Ovary (tissue), 10 donors: ENCODE measurements at places on chromosomes 7 and 10.

GRCh38 chr7:150736864-150737263 lies 354 bp upstream of the GIMAP5 start:
- no peaks in the 10 kb centered on the region for H3K36me3 ChIP-seq
- H3K27me3 ChIP-seq = no peaks in the 10 kb centered on the region
- no peak overlapping the region for H3K27ac ChIP-seq
- no peak for DNase-seq
- no peak overlapping the region for H3K4me3 ChIP-seq
- no peaks in the 10 kb centered on the region for H3K4me1 ChIP-seq

DNA sequence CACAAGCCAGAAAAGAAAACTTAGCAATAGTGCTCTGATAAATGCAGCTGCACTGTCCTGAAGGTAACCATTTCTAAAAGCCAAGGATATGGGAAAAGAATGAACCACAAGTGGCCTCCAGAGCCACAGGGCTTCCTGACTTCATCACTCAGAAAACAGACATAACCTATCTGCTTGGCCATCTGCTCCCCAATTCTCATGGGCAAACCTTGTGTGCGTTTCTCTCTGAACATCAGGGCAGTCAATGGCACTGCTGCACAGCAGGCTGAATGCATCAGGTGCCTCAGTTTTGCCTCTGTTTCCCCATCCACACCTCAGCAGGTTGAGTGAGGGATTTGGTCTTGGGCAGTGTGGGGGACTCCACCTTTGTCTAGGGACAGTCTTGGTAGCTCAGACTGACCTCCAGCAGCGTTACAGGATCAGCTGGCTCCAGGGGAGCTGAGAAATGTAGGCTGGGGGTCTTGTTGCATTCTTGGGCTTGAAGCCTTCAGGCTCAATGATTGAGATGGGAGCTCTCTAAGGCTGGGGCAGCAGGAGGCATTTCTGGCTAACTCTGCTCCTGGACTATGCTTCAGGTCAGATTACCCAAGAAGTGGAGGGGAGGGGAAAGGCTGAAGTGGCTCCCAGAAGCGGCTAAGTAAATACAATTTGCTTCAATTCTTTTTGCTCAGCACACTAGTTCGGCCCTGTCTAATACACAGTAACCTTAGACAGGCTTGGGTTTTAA lies 23.6 kb upstream of the PDLIM1 start:
- no peak for DNase-seq
- no peaks in the 10 kb centered on the region for H3K4me1 ChIP-seq
- H3K4me3 ChIP-seq = no peak overlapping the region
- H3K27ac ChIP-seq = no peak overlapping the region

DNA sequence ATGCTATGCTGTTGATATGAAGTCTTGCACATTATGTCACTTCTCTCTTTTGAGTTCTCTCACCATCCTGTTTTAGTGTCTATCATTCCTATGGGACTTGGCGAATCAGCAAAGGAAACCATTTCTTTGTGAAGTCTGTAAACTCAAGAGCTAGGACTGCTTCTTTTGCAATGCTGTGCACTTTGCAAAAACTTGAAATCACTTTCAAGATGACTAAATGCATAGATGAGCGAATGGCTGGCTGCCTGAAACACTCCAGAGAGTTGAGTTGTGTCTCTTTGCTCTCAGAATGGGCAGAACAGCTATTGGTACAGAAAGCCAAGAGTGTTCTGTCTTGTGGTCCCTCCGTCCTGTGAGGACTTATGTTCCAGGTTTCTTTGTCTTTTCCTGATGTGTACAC lies 18.3 kb upstream of the ELMO1 start:
- no peak overlapping the region for H3K27ac ChIP-seq
- H3K4me3 ChIP-seq = no peak overlapping the region
- H3K36me3 ChIP-seq = no peaks in the 10 kb centered on the region
- no peak for DNase-seq

DNA sequence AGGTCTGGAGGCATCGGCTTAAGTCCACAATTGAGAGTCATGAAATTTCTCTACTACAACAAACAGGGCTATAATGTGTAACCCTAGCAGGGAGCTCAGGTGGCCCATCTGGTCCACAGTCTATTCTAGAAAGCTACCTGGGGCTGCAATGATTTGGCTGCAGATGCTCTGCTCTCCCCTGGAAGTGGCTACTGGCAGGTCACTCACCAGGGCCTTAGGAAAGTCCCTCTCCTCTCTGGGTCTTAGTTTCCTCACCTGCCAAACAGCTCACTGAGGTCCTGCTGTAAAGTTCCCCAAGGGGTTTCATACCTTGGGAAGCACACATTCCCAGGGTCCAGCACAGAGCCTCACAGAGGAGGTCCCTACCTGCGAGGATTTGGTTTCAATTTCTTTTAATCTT lies 2.5 kb downstream of the IGFBP3 start:
- no peak overlapping the region for H3K27ac ChIP-seq
- DNase-seq = no peak
- H3K4me1 ChIP-seq = peaks cover 4% of the 10 kb centered on the region

GRCh38 chr10:72540193-72540807 lies 85.6 kb downstream of the MICU1 start:
- no peaks in the 10 kb centered on the region for H3K4me1 ChIP-seq
- no peak overlapping the region for H3K27ac ChIP-seq
- no peaks in the 10 kb centered on the region for H3K27me3 ChIP-seq
- no peaks in the 10 kb centered on the region for H3K36me3 ChIP-seq

DNA sequence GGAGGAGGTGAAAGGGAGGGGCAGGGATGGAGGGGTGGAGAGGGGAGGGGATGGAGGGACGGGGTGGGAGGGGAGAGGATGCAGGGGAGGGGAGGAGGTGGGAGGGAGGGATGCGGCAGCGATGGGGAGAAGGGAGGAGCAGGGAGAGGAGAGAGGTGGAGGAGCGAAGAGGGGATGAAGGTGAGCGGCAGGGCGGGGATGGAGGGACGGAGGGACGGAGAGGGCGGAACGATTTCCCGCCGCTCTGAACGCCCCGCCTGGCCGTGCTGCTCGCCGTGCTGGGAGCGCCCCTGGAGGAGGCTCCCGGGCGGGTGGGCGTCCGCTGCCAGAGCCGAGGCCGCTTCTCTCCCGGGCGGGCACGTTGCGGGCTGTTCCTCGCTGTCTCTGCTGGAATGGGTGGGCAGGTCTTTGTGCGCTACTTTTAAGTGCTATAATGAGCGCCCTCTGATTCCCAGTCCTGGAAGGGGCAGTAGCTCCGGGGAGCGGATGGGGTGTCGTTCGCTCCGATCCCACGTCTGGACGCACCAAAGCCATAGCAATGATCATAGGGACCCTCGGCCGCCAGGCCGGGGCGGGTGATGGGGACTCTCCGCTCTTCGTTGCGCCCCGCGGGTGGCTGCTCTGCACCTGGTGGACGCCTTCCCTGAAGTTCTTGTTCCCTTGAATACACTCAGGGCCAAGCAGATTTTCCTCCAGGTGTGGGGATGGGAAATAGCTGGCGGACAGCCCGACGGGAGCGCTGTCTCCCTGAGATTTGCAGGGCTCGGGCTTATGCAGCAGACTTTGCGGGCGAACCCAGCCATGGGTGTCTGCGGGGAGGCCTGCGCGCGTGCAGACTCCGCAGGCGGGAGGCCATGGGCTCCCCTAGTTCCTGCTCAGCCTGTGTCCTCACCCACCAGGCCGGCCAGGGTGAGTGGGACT lies 81.1 kb upstream of the CPXM2 start:
- no peaks in the 10 kb centered on the region for H3K4me1 ChIP-seq
- no peak overlapping the region for H3K27ac ChIP-seq
- no peaks in the 10 kb centered on the region for H3K27me3 ChIP-seq
- DNase-seq = no peak

DNA sequence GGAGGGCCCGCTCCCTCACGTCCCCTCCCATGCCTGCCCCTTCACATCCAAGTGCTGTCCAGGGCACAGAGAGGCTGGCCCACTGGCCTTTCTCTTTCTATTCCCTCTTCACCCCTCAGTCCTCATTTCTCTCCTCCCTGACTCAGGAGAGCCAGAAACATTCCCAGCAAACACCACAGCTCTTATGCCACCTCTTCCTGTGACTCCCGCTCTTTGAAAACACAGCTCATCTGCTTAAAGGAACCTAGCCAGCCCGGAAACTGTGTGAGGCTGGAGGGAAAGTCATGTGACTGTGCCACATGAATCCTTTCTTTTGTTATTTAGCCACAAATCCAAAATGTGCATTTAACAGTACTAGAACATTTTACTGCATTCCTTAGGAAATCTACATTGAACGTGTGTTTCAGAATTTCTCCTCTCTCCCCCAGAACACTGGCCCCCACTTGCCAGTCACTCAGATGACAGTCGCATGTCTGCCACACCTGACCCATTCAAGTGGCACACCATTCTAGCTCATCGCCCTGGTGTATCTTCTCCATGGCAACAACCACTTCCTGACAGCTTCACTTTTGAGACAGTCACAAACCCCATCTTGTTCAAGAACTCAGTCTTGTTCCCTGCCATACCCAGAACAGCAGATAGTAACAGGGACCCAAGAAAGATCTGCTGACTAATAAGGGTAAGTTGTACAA lies 42.8 kb downstream of the GRB10 start:
- H3K27me3 ChIP-seq = no peaks in the 10 kb centered on the region
- H3K4me1 ChIP-seq = peaks cover 5% of the 10 kb centered on the region
- no peak overlapping the region for H3K4me3 ChIP-seq
- no peak for DNase-seq
- H3K27ac ChIP-seq = no peak overlapping the region

GRCh38 chr10:3372281-3372680 lies 199.7 kb upstream of the PITRM1 start:
- H3K4me1 ChIP-seq = peaks cover 1% of the 10 kb centered on the region
- no peak overlapping the region for H3K27ac ChIP-seq
- H3K4me3 ChIP-seq = no peak overlapping the region

DNA sequence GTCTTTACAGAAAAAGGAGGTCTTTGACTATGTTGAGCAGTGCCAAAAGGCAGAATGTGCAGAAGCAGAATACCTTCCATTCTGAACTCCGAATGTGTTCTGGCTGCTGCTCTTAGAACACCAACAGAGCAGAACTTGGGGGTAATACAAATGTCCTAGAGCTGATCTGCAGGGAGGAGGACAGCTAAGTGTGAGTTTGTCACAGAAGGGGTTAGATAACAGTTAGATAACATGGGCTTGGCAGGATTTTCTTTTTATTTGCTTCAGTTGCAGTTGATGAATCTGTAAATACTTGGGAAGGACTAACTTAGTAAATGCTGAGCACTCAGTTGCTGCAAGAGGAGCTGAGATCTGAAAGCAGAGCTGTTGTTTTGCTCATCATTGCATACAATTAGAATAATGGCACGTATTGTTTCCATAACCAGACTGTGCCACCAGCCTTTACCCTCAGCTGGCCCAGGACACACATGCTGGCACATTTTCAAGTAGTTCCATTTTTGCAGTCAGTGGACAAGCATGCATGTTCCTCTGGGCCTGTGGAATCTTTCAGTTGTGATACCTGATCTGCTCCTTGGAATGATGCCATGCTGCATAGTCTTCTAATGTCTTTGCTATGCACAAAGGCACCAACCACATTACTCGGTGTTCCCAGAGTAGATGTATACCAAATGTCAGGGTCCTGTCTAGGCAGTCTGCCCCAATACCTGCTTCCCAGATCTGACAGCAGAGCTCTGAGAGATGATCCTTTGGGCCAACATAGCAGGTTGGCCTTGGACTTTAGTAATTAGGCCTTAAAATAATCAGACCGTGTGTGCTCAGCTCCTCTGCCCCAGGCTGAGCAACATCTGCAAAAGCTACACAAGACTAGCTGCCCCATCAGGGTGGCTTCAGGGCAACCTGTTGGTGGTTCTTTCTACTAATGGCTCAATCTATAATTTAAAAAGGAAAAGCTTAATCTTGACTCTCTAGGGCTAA lies 55.7 kb downstream of the GSDME start:
- no peaks in the 10 kb centered on the region for H3K27me3 ChIP-seq
- peaks cover 11% of the 10 kb centered on the region for H3K4me1 ChIP-seq
- no peak overlapping the region for H3K4me3 ChIP-seq
- DNase-seq = no peak

- no peak for DNase-seq
- no peaks in the 10 kb centered on the region for H3K27me3 ChIP-seq
- H3K27ac ChIP-seq = no peak overlapping the region
- H3K4me3 ChIP-seq = no peak overlapping the region
- H3K36me3 ChIP-seq = no peaks in the 10 kb centered on the region
Measured at GRCh38 chr7:98864731-98865453, 4.9 kb downstream of the TMEM130 start.

DNA sequence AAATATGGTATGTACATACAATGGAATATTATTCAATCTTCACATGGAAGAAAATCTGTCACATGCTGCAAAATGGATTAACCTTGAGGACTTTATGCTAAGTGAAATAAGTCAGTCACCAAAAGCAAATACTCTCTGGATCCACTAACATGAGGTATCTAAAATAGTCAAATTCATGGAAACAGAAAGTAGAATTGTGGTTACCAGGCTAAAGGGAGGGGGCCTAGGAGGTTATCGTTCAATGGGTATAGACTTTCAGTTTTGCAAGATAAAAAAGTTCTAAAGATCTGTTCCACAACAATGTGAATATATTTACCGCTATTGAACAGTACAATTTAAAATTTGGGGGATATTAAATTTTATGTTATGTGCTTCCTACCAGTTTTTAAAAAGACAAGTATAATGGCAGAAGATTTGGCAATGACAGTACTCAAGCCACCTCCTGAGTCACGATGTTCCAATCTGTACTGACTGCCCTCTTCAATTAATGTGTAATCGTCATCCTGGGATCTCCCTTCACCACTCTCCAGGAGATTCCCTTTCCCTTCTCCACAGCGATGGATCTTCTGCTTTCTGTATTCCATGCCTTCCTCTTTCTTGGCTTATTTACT lies 32.3 kb upstream of the IL6 start:
- no peaks in the 10 kb centered on the region for H3K27me3 ChIP-seq
- no peaks in the 10 kb centered on the region for H3K4me1 ChIP-seq
- no peak for DNase-seq
- no peaks in the 10 kb centered on the region for H3K36me3 ChIP-seq
- no peak overlapping the region for H3K4me3 ChIP-seq

GRCh38 chr10:22599636-22600228 lies 114.6 kb downstream of the PIP4K2A start:
- no peaks in the 10 kb centered on the region for H3K36me3 ChIP-seq
- peaks cover 1% of the 10 kb centered on the region for H3K4me1 ChIP-seq
- DNase-seq = no peak
- H3K27ac ChIP-seq = no peak overlapping the region
- no peaks in the 10 kb centered on the region for H3K27me3 ChIP-seq
